ENCODE measurements at places on chromosomes 5 and 9. TPM values are rescaled to one million over a fixed set of nuclear protein-coding genes. Genes with fewer than 3 reads are reported as not detected.

GRCh38 chr5:126866851-126867636 lies 90.1 kb downstream of the LMNB1 start:
- no peaks in the 10 kb centered on the region for H3K36me3 ChIP-seq
- no peak overlapping the region for H3K4me3 ChIP-seq
- no peaks in the 10 kb centered on the region for H3K27me3 ChIP-seq
- no peak overlapping the region for H3K27ac ChIP-seq
- no peak for DNase-seq

GRCh38 chr5:115602591-115603125 lies 379 bp upstream of the TICAM2 start:
- H3K36me3 ChIP-seq, result no peaks in the 10 kb centered on the region
- H3K27ac ChIP-seq, result peak overlapping the region; percentile 70
- no peaks in the 10 kb centered on the region for H3K27me3 ChIP-seq
- H3K4me1 ChIP-seq, result no peaks in the 10 kb centered on the region
- H3K4me3 ChIP-seq, result peak overlapping the region; percentile 73

DNA sequence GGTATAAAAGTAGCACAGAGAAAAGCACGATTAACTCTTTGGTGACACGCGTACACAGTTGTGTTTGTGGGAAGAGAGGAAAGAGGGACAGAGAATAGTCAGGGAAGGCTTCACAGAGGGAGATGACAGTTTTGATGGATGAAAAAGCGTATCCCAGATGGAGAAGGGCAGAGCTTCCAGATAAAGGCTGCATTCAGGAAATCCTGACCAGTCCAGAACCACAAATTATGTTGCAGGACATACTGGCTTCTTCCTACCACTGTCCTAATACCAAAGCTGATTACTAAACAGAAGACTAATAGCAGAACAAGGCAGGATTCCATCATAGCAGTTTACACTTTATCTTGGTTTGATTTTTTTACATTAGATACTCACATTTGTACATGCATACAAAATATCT lies 34.5 kb downstream of the SLC31A2 start:
- H3K27me3 ChIP-seq, result no peaks in the 10 kb centered on the region
- peaks cover 25% of the 10 kb centered on the region for H3K36me3 ChIP-seq
- H3K4me3 ChIP-seq, result no peak overlapping the region
- H3K27ac ChIP-seq, result no peak overlapping the region
- no peak for DNase-seq

ST8SIA4 gene
- total RNA-seq, result 11.6 TPM

- no peak overlapping the region for H3K4me3 ChIP-seq
- H3K27ac ChIP-seq, result no peak overlapping the region
- no peaks in the 10 kb centered on the region for H3K4me1 ChIP-seq
- no peak for DNase-seq
- no peaks in the 10 kb centered on the region for H3K27me3 ChIP-seq
- H3K36me3 ChIP-seq, result no peaks in the 10 kb centered on the region
These were observed 478.1 kb upstream of the CDH9 start for GRCh38 chr5:27516437-27516836.

GRCh38 chr9:127921557-127922120 lies 4.8 kb upstream of the ST6GALNAC4 start:
- DNase-seq, result no peak
- no peak overlapping the region for H3K27ac ChIP-seq
- H3K4me3 ChIP-seq, result no peak overlapping the region
- H3K36me3 ChIP-seq, result no peaks in the 10 kb centered on the region
- H3K4me1 ChIP-seq, result peaks cover 10% of the 10 kb centered on the region

DNA sequence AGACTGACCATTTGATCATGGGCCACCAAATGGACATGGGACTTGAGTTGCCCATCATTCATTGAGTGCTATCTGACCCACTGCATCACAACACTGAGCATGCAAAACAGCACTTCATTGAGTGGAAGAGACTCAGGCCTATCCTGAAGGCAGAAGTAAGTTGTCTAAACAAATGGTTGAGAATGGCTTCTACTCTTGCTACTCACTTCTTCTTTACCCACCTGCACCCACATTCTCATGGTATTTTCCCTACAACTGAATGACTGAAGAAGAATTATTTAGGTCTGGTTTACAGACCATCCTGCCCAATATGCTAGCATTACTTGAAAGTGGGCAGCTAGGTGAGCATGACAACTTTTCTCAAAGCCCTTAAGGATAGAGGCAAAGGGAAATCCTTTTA lies 41.0 kb upstream of the PIP5K1B start:
- H3K27ac ChIP-seq, result no peak overlapping the region
- no peaks in the 10 kb centered on the region for H3K27me3 ChIP-seq
- H3K36me3 ChIP-seq, result no peaks in the 10 kb centered on the region
- no peak for DNase-seq
- H3K4me1 ChIP-seq, result no peaks in the 10 kb centered on the region

NR2F1 gene
- 49.5 TPM for total RNA-seq

DNA sequence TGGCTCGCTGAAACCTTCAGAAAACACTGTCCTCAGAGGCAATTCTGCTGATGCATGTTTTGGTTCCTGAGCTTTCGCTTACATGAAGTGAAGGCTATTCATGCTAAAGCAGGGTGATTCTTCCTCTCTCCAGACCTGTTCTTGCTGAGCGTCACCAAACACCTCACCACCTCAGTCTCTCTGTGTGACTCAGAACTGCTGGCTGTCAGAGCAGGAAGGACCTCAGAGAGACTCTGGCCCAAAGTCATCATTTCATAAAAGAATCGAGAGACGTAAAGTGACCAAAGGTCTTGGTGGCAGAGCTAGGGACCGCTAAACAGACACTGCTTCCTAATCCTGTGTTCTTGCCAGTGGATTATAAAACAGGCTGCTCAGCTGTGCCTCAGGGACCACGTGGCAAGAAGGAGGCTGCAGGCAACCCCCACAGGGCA lies 73.8 kb downstream of the LHFPL2 start:
- no peak for DNase-seq
- no peaks in the 10 kb centered on the region for H3K36me3 ChIP-seq
- H3K27ac ChIP-seq, result no peak overlapping the region
- H3K4me3 ChIP-seq, result no peak overlapping the region
- no peaks in the 10 kb centered on the region for H3K27me3 ChIP-seq

All from kidney (tissue), 22 donors.